ENCODE measurements at places on chromosomes 16 and 17.

DNA sequence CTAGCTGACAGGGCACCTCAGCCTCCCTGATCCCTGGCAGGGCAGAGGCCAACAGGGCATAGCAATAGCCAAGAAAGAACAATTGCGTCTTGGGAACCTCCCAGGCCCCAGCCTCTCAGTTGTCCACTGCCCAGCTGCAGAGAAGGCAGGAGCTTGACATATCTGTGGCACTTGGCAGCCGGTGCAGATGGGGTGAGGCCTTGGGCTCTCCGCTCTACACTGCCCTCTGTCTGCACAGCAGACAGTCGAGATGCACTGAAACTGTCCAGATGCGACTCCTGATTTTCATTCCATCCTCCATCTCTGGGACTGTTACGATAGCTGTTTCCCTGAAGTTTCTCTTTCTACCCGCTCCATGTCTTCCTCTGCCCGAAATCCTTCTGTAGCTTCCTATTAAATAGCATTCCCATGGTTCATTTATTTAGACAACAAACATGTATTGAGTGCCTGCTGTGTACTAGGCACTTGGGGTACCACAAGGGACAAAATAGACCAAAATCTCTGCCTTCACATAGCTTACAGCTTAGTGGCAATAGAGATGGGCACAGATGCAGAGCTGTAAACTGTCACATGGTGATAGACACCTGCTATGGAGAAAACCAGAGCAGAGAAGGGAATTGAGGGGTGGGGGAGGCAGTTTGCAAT lies 3.3 kb downstream of the POLR3E start:
- peak; percentile 61 for DNase-seq

- DNase-seq, result no peak
Measured at GRCh38 chr16:56604966-56605365, 3.4 kb upstream of the MT2A start.

DNA sequence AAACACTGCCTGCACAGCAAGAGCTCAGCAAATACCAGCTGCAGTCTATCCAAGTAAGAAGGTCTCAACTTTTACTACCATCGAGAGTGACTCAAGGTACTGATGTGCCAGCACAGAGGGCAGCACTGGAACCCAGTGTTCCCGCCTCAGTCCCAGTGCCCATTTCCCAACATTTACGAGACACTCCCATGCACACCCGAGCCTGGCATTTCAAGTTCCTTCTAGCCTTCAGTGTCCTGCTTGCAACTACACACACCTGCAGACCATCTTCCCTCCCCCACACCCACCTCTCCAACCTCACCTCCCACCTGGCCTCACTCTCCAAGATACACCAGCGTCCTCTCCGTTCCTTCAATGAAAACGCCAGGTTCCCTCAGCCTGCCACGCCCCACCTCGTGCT lies 3.2 kb downstream of the KLHDC4 start:
- DNase-seq, result no peak

DNA sequence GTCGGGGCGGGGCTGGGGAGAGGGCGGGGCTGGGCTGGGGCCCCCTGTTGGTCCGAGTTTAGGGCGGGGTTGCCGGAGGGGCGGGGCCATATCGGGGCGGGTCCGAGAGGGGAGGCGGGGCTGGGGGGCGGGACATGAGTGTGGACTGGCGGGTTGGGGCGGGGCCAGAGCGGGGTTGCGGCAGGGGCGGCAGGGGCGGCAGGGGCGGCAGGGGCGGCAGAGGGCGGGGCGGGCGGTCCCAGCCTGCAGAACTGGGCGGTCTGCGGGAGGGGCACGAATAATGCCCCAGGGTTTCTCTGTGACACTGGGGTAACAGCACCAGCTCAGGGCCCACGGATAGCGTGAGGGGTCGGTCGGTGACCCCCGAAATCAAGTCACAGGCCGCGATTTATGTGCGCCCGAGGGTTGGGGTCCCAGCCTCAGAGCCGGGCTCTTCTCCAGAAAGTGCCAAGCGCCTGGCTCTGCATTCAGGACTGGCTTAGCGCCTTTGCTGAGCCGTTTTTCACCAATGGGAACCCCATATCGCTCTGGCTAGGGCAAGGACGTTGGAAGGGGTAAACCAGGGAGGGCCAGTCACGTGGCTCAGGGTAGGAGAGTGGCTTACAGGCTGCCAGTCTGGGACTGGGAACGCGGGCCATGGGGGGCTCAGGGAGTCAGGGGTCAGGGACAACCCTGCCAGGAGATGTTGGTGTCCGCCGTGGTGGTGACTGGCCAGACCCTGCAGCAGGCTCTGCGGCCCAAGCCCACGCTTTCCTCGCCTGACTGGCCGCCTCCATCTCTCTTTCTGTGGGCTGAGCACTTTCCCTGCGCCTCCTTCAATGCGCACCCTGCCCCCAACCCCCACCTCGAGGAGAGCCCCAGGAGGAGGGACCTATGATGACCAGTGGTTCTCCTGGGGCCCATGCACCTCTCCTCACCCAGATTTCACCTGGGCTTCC lies 1.2 kb upstream of the METTL26 start:
- peak; percentile 91 for DNase-seq

DNA sequence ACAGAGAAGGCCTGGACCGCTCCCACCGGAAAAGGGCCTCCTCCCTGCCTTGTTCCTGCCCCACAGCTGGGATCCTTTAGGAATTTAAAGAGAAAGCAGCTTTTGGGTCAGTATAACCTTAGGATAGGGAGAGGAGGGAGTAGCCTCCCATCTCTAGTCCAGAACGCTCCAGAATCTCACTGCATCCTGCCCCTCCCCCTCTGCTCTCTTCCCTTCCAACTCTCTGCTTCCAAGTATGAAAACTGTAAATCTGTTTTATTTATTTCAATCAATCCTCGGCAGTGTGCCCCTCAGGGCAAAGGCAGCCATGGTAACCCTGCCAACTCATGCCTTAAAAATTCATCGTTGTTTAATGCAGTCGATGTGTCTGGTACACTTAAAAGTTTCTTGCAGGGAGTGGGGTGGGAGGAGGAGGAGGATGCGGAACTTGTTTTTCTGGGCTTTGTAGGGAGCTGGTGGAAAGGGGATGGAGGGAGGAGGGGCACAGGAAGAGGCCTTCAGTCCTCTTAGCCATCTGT lies 21.2 kb upstream of the MTSS2 start:
- no peak for DNase-seq

DNA sequence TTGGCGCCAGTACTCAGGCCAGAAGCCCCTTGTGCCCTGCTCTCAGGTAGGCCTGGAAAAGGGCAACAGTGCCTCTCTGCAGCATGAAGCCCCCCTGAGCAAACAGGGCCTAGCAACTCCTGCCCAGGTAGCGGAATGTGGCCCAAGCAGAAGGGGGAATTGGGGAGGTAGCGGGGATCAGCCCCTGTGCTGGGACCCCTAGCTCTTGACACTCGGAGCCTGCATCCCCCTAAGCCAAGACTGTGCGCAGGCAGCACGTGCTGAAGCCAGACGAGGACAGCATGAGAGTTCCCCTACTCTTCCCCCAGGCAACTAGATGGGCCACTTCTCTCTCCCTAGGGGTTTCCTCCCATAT lies 823 bp upstream of the CD2BP2 start:
- no peak for DNase-seq

DNA sequence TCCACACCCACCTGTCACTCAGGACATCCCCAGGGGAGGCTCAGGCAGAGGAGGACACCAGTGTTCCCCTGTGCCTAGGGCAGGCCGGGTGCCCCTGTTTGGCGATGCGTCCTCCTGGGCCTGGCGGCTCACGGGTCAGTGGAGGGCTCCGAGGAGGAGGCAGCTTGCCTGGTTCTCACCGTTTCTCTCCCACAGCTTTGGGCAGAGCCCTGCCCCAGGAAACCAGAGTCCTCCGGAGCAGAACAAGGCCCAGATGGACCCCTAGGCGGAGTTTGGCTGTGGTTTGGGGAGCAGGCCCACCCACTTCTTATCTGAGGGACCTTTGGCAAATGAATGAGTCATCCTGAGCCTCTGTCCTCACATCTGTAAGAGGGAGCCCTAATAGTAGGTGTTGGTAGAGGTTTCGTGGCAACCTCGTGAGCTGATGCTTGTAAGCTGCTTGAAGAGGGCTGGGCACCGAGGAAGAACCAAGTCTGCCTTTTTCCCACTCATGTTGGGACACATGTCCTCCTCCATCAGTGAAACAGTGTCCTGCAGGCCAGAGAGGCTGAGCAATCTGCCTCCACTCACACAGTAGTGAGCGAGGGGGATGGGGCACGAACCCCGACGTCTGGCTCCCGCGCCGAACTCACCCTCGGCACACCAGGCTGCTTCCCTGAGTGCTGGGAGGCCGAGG lies 247.0 kb upstream of the CIBAR2 start:
- DNase-seq, result no peak

DNA sequence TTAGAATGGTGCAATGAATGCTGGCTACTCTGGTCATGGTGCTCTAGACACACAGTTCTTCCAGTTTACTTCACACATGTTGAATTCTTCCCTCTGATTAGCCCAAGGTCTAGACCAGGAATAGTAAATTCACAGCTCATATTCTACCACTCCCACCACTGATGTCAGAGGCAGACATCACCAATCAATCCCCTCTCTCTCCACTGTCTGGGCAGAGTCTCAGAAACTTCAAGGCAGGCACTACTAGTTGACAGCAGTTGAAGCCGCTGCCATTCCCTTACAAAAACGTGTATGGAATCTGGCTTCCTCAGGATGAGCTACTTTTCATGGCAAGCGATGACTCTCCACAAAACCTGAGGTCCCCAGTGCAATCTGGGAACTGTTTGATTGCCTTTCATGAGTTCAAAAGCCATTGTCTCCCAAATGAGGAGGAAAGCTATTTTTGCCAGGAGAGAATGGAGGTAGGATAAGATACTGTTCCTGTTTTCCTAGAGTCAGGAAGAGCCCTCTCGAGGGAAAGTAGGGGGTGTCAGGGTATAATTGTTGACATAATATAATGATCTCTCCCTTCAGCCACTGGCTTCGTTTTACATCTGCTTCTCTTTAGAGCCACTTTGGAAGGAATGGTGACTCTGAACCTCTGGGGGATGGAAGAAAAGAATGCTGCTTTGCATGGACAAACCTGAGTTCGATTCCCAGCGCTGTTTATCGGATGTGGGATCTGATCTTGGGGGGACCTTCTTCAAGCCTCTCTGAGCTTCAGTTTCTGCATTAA lies 90.0 kb downstream of the FOXL1 start:
- DNase-seq, result no peak

DNA sequence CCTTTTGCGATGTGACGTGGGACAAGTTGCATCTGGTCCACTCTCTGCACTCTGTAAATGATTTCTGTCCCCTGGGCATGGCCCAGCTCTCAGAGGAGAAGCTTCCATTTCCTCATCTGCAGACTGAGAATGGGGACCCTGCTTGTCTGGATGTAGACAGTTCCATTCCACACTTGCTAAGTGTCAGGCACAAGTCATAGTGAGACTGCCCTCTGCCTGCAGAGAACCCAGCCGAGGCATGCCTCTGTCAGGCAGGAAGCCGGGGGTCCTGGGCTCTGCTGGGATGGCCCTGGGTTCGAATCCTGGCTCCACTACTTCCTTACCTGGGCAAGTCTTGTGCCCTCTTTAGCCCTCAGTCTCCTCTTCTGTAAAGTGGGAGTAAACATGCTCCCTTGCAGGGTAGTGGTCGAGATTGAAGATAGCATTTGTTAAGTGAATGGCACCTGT lies 4.1 kb downstream of the MAP2K3 start:
- no peak for DNase-seq

- DNase-seq, result no peak
Measured at GRCh38 chr16:51497541-51498211, 346.6 kb upstream of the SALL1 start.

DNA sequence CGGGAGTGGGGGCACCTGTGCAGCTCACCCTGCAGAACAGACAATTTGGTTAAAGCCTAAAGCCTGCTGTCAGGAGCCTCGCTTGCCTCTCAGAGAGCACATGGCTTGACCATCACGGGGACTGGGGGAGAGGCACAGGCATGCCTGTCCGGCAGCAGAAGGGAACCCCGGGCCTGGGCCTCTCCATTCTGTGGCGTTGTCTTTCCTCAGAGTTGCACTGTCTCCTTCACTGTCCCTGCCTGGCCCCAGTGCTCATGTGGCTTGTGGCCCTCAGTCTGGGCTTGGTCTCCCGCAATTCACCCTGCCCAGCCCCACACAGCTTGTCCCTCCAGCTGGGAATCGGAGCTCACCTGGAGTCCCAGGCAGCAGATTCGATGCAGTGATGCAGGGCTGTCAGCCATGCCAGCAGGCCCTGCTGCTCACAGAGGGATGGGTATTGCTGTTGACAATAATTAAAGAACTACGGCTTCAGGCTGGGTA lies 189.9 kb downstream of the SEC14L1 start:
- no peak for DNase-seq

GRCh38 chr17:15920758-15921239 lies 24.1 kb upstream of the ADORA2B start:
- no peak for DNase-seq

GRCh38 chr16:64830653-64831052 lies 291.2 kb downstream of the CDH11 start:
- no peak for DNase-seq

DNA sequence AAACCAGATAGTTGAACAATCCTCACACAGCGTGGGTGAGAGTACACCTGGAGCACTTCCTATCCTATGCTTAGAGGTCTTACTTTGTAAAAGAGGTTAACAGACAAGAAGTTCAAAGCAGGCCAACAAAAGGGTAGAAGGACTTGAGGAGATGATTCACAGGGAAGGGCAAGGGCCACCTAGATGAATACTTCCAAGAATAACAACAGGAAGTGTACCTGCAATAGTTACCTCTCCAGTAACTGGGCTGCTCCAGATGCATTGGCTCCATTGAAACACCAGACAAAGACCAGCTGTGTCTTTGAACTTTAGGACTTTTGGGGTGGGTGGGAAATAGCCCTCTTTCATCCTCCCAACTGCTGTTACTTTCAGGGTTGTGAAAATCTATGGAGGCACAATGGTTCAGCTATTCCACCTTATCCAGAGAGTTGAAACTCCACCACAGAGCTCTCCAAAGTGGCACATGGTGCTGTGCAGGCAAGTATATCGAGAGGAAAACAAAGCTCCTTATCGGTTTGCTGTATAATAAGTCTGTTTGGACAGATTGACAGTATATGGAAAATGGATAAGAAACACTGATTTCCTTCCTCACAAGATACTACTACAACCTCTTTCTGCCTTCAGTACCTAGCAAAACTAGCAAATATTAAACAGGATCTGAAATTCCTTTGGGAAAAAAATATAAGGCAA lies 22.7 kb downstream of the RNF43 start:
- no peak for DNase-seq

- DNase-seq, result no peak
Measured at GRCh38 chr16:19681637-19682036, 36.4 kb downstream of the KNOP1 start.

DNA sequence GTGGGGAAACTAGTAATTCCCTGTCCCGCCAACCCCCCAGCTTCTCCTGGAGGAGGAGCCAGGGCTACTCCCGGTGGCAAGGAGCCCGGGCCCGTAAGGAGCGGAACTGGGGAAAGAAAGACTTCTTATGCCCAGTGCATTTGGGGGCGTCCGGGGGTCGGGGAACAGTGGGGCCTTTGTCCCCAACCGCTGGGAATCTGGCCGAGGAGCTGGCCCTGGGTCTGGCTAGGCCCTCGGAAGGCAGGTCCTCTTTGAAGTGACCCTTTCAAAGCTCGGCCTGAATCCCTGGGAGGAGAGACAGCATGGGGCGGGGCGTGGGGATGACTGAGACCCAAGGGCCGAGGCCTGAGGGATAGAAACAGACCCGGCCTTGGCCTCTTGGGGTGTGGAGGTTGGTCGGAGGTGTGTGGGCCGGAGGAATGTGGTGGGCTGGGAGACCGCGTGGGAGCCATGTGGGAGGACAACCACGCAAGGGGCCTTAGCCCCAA lies 6.0 kb downstream of the ARHGAP23 start:
- DNase-seq, result no peak

GRCh38 chr17:68176718-68177117 lies 71.1 kb upstream of the AMZ2 start:
- DNase-seq, result no peak
